ENCODE measurements at places on chromosomes 2 and 18.

GRCh38 chr2:217113491-217113890 is 253.6 kb upstream of the TNP1 start:
- DNase-seq = no peak

DNA sequence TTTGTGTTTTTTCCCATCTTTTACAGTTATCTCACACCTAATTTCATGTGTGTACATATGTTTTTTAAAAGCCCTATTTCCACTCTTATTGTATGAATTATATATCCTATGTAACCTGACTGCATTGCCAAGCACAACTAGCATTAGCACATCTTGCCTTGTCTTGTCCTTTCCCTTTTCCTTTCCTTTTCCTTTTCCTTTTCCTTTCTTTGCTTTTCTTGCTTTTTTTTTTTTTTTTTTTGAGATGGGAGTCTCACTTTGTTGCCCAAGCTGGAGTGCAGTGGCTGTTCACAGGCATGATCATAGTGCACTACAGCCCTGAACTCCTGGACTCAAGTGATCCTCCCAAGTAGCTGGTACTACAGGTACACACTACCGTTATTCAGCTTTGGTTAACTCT is 172.7 kb upstream of the BOD1L2 start:
- DNase-seq = no peak

DNA sequence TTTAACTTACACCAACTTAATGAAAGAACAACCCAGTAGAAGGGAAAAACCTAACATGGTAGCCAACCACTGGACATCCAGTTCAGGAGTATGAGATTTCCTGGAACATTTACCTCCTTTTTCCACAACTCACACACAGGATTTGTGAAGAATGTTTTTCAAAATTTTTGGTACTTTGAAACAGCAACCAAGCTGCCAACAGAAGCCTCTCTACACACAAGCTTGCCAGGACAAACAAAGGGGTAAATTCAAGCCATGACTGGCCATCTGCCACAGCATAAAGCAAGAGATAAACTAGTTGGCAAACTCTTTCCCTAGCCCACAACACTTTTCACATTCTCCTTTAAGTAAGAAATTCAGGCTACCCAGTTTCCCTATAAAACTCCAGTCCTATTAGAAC is 21.4 kb downstream of the MGAT4A start:
- DNase-seq = no peak

- no peak for DNase-seq
Measured at GRCh38 chr2:111626037-111626864, 257.7 kb downstream of the ANAPC1 start.

- no peak for DNase-seq
Measured at GRCh38 chr18:70263336-70263735, 25.5 kb upstream of the SOCS6 start.

- DNase-seq = no peak
Measured at GRCh38 chr2:29325544-29325943, 210.3 kb downstream of the CLIP4 start.

DNA sequence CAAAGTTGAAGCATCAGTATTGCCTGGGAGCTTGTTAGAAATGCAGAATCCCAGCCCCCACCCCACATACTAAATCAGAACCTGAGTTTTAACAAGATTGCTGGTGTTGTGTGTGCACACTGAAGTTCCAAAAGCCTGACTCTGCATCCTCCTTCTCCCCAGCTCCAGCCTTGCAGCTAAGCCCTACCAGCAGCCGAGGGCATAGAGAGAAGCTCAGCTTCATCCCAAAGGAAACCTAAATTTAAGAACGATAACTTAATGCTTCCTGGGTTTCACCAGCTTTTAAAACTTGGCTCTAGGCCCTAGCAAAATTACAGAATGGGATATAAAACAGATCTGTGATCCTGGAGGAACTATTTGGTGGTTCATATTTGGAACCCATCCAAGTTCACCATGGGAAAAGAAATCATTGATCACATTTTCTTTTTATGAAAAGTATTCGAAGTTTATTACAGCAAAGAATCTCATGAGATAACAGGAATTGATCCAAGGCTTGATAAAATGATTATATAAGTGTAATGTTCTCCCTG is 11.1 kb downstream of the SMYD1 start:
- no peak for DNase-seq

DNA sequence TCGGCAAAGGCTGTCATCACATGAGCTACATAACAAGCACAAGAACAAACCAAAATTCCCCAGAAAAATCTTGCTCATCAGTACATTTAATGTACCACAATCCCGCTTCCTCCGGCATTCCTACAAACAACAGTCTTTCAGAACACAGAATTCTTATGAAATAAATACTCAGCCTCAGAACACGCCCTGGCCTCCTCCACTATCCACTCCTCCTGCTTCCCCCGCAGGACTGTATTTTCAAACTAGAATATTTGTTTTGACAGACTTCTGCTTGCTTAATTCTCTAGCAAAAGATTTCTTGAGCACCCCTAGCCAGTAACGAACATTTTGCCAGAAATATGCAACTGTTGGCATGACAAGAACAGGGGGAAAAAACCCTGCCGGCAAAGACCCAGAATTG is 131.2 kb downstream of the THADA start:
- no peak for DNase-seq

GRCh38 chr18:61333271-61333745 is at the start of gene CDH20:
TSS of gene CDH20 (plus strand) at chr18:61333430.
- peak; percentile 66 for DNase-seq

DNA sequence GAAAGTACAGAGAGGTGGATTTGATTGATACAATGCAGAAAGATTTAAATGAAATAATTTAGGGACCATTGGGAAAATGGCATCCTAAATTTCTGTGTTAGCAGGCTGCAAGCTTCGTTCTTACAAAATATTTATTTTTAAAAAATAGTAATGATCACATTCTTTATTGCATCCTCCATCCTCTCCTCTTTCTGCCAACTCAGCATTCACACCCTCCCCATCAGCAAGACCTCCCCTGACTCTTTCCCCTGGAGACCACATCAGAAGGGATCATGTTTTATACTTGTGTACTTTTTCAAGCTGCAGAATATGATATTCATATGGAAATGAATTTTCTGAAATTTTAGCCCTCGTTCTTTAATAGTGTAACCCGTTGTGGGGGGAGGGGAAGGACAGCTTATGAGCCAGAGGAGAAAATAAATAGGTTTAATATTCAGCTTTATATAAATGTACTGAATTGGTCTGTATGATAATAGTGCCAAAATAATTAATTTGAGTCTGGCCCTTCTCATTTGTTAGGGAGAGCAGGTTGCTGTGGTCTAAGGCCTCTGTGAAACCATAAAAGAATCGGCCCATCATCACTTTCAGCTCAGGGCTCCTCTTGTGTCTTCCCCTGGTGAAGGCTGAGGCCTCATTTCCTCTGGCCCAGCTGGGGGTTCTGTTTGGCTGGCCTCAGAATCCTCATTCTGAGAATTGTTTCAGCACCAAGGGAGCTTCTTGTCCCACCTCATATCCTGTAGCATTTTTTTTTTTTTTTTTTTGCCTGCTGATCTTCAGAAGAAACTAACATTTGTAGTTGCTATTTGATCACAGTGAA is 330.8 kb downstream of the TXNL1 start:
- no peak for DNase-seq

- DNase-seq = no peak
Measured at GRCh38 chr2:201859949-201860348, 53.6 kb downstream of the CDK15 start.

GRCh38 chr2:172307800-172308199 is 119.6 kb upstream of the ITGA6 start:
- DNase-seq = no peak

DNA sequence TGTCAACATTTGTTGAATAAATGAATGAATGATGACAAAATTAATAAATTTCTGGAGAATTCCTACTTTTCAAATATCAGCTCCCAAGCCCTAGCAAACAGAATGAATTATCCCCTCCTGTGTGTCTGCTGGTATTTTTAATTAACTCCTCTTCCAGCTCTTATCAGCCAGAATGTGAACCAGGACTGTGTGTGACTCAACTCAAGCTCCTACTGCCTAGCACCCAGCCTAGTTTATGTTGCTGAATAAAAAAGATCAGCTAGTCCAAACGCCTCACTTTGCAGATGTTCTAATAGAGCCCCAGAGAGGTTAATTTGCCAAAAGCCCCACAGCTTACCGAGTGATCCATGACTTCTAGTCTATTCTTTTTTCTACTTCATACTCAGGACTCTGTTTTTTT is 50.3 kb downstream of the RABL2A start:
- DNase-seq = no peak

DNA sequence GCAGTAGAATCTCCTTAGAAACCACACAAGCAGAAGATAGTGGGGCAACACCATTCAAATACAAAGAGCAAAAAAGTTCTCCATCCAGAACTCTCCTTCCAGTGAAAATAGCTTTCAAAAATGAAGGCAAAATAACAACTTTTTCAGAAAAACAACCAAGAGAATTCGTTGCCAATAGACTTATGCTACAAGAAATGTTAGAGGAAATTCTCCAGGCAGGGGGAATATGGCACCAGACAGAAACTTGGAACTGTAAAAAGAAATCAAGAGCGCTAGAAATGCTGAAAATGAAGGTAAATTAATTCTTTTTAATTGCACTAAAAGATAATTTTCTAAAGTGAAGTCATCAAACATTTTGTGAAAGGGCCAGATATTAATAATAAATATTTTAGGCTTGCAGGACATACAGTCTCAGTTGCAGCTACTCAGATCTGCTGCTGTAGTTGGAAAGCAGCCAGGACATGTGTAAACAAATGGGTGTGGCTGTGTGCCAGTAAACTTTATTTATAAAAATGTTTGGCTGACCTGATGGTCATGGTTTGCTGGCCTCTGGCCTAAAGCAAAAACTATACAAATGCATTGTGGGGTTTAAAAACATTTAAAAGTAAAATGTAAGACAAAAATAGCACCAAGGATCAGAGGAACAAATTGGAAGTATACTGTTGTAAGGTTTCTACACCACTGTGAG is 73.7 kb upstream of the TGFA start:
- DNase-seq = no peak

- DNase-seq = no peak
Measured at GRCh38 chr18:13112982-13113381, 105.6 kb upstream of the LDLRAD4 start.

DNA sequence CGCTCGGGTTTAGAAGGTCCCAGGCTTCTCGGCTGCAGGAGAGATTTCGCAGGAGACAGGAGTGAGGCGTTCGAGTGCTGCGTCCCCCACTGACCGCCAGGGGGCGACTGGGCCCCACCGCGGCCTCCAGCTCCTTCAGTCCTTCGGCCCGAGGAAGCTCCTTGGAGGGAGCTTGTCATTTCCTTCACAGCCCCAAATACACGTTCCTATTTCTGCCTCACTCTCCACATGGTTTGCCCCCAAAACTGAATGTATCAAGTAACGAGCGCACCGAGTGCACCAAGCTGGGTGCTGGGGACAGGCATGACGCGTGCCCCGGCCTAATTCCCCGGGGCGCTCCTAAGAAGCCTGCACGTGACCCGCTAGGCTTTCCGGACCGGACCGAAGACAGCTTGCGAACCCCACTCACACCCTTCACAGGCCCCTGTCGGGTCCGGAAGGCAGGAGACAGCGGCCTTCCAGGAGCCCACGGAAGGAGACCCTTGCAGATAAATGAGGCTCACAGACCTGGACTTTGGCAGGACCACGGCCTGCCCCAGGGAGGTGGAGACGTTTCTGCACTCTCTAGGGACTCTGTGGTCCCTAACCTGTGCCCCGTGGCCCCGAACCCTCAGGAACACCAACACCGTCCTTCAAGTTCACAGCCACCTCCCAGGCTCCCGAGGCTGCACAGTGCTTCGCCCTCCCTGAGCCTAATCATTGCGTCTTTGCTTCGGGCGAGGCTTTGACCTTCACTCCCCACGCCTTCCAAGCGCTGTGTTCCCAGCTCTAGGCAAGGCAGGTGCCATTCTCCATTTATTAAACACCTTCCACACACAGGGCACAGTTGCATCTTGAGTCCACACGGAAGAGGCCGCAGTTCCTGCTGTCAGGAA is 13.0 kb upstream of the FAHD2A start:
- peak; percentile 52 for DNase-seq

DNA sequence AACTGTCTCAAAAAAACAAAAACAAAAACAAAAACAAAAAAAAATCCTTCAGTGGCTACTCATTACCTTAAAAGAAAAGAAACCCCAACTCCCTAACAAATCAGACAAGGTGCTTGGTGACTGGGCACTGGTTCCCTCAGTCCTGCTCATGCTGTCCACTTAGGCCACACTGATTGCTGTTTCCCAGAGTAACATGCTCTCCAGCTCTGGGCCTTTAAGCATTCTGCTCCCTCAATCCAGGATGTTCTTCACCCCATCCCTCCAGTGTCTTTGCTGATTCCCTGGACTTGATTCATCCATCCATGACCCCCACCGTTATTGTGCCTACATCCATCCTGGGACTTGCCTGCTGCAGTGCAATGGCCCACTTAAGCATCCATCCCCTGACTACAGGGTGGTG is 16.4 kb upstream of the XPO1 start:
- no peak for DNase-seq

DNA sequence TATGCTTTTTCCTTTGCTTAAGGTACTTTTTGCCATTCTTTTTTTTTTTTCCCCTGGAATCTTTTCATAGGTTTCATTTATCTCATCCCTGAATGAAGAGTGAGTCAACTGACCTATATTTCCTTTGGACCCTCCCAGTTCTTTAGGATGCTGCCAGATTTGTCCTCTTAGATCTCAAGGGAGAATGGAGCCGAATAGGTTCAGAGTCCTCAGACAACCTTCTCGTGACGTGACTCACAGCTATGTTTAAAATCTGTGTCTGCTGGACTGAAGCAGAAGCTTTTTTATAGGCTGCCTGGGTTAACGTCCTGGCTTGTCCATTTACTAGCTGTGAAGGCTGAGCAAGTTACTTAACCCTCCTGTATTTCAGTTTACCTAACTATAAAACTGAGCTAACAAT is 358.6 kb downstream of the DLGAP1 start:
- DNase-seq = no peak

DNA sequence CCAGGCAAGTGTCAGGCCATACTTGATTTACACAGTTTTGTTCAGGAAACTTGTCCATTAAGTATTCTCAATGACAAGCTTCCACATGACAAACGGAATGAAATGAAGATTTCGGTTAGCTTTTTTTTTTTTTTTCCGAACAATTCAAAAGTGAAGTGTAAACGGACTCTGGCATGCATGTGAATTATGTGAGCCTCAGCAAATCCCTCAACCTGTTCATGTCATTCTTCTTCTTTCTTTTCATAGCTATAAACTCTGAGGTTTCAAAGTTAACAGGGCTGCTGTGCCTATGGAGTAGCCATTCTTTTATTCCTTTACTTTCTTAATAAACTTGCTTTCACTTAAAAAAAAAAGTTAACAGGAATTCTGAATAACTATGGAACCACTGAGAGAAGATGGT is 110.3 kb downstream of the NOL10 start:
- DNase-seq = no peak

GRCh38 chr2:105977212-105977611 is 216.9 kb downstream of the UXS1 start:
- DNase-seq = no peak

All from right kidney (tissue), 9 donors.